Hematopoietic multipotent progenitor cell treated with erythropoietin and hydrocortisone succinate and interleukin-3 and kit ligand, for 8 days (in vitro differentiated cells): ENCODE measurements at places on chromosomes 16 and 17.

- DNase-seq = peak; percentile 79
Measured at GRCh38 chr17:16428098-16428882, 12.9 kb downstream of the TRPV2 start.

DNA sequence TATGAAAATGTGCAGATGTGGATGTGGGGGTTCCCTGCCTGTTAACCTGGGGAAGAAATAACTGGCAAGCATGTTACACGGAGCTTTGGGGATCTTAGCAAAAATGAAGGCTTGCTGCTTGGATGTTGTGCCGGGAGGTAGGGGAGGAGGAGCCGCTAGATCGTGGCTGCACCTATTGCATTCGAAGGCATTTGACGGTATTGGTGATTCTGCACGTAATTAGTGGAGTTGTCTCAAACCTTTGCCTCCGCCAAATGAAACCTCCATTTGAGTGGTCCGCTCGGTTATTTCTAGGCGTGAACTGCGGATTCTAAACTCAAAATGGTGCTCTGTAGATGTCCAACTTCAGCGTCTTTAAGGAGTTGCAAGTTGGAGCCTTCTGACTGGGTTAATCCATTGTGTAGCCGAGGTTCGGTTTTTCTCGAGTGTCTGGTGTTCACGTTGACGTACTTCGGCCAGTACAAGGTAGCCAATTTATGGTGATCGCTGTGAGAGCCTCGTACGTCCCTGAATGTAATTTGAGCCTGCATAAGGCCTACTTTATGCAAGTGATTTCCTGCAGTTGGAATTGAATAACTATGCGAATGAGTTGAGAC lies 1.5 kb downstream of the TNRC6C start:
- no peak for DNase-seq

GRCh38 chr17:15247891-15248529 lies 17.1 kb downstream of the PMP22 start:
- peak; percentile 22 for DNase-seq

- DNase-seq = no peak
Measured at GRCh38 chr17:72185564-72185963, 64.7 kb downstream of the SOX9 start.

- DNase-seq = no peak
Measured at GRCh38 chr17:76189247-76189646, 48.2 kb upstream of the FOXJ1 start.

- DNase-seq = peak; percentile 63
Measured at GRCh38 chr16:11051879-11052808, 107.8 kb downstream of the CLEC16A start.

- no peak for DNase-seq
Measured at GRCh38 chr17:81436294-81436849, 41.1 kb downstream of the BAHCC1 start.

DNA sequence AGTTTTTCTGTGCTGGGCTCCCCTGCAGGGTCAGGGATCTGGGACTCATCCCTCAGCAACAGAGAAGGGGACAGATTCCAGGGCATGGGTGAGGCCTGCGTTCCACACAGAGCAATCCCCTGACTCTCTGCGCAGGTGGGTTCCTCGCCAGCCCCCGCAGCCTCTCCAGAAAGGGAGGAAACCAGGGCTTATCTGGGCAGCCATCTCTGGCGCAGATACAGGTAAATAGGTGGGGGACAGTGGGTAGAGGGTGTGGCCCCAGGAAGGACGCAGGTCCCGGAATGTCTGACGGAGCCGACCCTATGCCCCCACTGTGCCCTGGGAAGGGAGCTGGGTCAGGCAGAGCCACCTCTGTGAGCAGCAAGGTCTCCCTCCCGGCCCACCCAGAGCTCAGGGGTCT lies 23.2 kb downstream of the PIEZO1 start:
- no peak for DNase-seq

DNA sequence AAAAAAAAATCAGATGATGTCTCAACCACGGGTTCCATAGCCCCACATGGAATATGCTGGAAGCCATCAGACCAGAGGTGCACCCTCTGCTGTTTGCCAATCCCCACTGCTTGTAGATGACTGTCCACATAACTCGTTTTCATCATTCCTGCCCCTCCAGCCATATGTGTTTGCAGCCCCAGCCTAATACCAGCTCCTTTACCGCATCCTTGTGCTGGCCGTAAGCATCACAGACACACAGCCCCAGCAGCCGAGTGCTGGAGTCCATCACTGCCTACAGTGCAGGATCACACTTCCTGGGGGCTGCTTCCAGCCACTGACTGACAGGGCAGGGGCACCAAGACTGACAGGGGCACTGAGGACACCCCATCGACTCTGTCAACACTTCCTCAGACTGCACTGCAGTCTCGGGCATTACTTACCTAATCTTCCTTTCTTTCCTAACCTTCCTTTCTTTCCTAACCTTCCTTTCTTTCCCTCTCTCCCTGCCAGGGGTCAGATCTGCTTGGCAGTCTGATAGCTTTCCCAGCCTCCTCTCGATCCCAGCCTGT lies 5.0 kb downstream of the RCVRN start:
- no peak for DNase-seq

DNA sequence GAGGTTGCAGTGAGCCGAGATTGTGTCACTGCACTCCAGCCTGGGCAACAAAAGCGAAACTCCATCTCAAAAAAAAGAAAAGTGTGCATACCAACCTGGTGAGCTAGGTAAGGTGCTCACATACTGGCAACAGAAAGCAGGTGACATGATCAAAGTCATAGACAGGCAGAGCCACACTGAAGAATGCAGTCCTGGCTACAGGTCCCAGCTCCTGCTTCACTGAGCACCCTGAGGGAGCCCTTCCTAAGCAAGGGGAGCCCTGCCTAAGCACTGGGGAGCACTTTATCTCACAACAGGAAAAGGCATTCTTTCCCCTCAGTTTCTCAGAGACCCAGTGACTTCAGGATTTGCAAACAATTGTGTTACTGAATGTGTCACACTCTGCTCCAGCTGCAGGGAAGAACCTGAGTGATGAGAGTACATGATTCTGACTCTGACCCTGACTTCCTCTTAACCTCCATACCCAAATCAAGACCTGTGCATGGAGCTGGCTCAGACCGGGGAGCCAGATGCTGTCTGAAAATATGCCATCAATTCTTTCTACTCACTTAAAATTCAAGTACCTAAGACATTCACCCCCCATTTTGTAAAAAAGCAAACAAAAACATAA lies 40.5 kb downstream of the ANKRD11 start:
- DNase-seq = no peak

GRCh38 chr17:44211281-44212265 lies 7.9 kb downstream of the UBTF start:
- DNase-seq = no peak

GRCh38 chr17:60128171-60128859 lies 21.5 kb upstream of the CA4 start:
- no peak for DNase-seq

- DNase-seq = no peak
Measured at GRCh38 chr16:3830625-3831254, 49.8 kb downstream of the CREBBP start.

- peak; percentile 28 for DNase-seq
Measured at GRCh38 chr17:57444682-57445450, 188.5 kb downstream of the MSI2 start.

GRCh38 chr17:80214878-80215210 lies 5.3 kb downstream of the SGSH start:
- no peak for DNase-seq

- no peak for DNase-seq
Measured at GRCh38 chr17:17975436-17975835, 2.8 kb downstream of the DRC3 start.

DNA sequence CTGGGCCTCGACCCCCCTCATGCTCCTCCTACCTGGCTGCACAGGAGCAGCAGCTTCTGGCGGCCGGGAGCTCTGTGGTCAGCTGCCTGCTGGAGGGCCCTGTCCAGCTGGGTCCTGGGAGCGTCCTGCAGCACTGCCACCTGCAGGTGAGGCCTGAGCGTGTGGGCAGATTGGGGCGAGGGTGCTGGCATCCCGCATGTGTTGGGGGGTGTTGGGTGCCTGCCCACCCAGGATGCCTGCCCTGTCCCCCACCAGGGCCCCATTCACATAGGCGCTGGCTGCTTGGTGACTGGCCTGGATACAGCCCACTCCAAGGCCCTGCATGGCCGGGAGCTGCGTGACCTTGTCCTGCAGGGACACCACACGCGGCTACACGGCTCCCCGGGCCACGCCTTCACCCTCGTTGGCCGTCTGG lies 16.5 kb downstream of the FCSK start:
- DNase-seq = no peak

- no peak for DNase-seq
Measured at GRCh38 chr16:75203096-75203495, 3.9 kb downstream of the CTRB2 start.

DNA sequence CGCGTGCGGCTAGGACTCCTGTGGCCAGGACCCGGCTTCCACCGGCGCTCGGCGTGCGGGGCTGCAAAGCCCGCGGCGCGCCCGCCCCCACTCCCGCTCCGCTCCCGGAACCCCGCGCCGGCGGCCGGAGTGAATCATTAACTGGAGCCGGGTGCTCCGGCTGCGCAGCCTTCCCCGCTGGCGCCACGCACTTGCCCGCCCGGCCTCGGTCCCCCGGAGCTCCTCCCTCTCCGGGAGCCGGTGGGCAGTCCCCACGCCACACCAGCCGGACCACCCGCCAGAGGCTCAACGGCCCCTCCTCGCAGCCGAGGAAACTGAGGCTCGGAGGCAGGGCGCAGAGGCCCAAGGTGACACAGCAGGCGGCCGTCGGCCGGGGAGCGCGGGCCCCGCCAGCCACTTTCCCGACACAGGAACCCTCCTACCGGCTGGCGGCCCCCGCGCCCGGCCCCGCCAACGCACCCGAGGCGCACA lies 580 bp downstream of the BCAR1 start:
- no peak for DNase-seq
